Bronchial smooth muscle cell (primary cell): ENCODE measurements at places on chromosomes 6 and 20. TPM values are rescaled to one million over a fixed set of nuclear protein-coding genes. Genes with fewer than 3 reads are reported as not detected.

Gene PDYN
- not detected in 2 replicates for total RNA-seq

Gene TGM2
- total RNA-seq, result 12.6 and 118 TPM in 2 replicates

Gene CCM2L
- total RNA-seq, result not detected in 2 replicates

Gene KIF13A
- total RNA-seq, result 56.8 and 61.3 TPM in 2 replicates

Gene RNF5
- 14.4 and 15.6 TPM in 2 replicates for total RNA-seq

Gene TSBP1
- not detected in 2 replicates for total RNA-seq

Gene TCP11
- total RNA-seq, result 0.16 TPM in 1 of 2 replicates, not detected in the other

Gene REM1
- not detected in 2 replicates for total RNA-seq
